ENCODE measurements at places on chromosomes 12 and 14. TPM values are rescaled to one million over a fixed set of nuclear protein-coding genes. Genes with fewer than 3 reads are reported as not detected.

DNA sequence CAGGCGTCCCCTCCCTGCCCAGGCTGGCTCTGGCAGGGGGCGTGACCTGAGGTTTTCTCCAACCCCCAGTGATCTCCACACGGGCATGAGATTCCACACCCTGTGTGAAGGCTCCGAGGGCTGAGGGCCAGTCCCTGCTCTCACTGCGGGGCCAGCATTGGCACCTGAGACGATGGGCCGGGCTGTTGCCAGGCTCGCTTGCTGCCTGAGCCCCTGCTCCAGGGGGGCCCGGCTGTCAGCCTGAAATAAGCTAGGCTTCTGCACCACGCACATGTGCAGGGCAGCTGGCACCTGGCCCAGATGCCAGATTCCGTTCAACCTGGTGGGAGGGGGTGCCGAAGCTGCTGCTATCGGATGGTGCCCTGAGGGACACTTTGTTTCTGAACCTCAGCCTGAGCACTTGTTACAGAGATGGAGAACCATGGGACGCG is 196.5 kb upstream of the PRMT8 start:
- DNase-seq: no peak

DNA sequence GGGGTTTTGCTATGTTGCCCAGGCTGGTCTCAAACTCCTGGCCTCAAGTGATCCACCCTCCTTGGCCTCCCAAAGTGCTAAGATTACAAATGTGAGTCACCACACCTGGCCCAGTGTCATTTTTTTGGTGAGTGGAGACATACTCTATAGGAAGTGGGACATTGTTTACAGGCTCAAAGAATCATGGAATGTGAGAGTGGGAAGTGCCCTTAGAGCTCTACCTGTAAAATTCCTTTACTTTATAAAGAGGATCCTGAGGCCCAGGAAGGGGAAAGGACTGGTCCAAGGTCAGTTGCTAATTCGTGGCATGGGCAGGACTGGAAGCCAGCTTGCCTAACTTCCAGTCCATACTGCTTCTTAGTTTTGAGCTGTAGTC is 8.7 kb upstream of the ADCK1 start:
- no peak for DNase-seq

ATXN2 gene
- 78.1 TPM for polyA plus RNA-seq

- DNase-seq: no peak
These were observed 16.4 kb upstream of the NUDT4 start for GRCh38 chr12:93361151-93361919.

DNA sequence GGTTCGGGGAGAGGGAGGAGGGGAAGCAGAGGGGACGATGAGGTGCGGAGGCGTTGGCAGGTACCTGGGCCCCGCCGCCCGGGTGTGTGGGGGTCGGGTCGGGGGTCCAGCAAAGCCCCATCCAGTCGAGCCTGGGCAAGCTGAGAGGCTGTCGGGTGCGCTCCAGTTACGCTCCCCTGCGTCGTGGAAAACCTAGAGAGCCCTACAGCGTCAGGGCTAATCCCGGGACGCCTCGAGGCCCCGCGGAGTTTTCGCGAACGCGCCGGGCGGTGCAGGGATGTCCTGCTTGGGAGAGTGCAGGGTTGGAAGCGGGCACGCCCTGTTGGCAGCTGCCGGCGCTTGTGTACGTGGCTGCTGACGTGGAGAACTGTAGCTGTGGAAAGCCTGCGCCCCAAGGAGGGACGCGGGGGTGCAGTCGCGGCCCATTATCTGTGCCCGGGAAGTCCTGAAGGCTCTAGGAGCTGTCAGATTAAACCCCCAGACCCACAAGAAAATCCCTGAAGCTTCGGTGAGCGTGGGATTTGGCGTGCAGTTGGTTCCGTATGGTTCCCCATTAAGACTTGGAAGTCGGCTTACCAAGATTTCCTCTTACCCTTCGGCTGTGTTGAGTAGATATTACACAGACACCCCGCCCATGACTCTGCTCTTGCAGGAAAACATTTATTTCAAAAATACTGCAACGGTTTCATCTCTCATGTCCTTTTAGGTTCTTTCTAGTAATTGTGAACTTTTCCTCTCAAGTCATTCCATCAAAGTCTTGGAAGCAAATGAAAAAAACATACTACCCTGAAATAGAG is 11.3 kb upstream of the SLC38A2 start:
- DNase-seq: peak; percentile 71

Data from renal pelvis (tissue), 12 donors.